ENCODE measurements at places on chromosomes 5 and 9.

- DNase-seq = no peak
Observed at GRCh38 chr5:115069087-115069968, 100.4 kb downstream of the TRIM36 start.

DNA sequence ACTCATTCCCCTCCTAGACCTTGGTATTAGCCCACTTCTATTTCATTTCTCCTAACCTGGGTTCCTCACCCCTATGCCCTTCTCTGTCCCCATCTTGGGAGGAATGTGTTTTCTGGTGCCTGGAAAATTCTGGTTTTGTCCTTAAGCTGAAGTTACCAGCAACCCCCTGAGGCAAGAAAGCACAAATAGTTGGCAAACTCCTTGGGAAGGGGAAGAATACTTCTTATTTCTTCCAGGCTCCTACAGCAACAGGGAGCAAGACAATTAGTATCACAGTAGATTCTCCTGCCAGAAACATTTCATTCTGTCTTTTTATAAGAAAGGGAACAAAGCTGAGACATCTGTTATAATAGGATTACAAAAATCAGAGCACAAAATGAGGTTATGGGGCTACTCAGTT lies 142.5 kb downstream of the SNCAIP start:
- DNase-seq = no peak

DNA sequence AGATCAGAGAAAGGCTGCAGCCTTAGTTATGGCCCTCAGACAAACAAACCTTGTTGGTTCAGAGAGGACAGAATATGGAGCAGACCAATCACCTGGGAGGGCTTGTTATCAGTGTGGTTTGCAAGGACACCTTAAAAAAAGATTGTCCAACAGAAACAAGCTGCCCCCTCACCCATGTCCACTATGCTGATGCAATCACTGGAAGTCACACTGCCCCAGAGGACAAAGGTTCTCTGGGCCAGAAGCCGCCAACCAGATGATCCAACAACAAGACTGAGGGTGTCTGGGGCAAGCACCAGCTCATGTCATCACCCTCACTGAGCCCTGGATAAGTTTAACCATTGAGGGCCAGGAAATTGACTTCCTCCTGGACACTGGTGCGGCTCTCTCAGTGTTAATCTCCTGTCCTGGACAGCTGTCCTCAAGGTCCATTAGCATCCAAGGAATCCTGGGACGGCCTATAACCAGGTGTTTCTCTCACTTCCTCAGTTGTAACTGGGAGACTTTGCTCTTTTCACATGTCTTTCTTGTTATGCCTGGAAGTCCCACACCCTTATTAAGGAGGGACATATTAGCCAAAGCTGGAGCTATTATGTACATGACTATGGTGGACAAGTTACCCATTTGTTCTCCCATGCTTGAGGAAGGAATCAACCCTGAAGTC lies 36.9 kb upstream of the TBCA start:
- no peak for DNase-seq

DNA sequence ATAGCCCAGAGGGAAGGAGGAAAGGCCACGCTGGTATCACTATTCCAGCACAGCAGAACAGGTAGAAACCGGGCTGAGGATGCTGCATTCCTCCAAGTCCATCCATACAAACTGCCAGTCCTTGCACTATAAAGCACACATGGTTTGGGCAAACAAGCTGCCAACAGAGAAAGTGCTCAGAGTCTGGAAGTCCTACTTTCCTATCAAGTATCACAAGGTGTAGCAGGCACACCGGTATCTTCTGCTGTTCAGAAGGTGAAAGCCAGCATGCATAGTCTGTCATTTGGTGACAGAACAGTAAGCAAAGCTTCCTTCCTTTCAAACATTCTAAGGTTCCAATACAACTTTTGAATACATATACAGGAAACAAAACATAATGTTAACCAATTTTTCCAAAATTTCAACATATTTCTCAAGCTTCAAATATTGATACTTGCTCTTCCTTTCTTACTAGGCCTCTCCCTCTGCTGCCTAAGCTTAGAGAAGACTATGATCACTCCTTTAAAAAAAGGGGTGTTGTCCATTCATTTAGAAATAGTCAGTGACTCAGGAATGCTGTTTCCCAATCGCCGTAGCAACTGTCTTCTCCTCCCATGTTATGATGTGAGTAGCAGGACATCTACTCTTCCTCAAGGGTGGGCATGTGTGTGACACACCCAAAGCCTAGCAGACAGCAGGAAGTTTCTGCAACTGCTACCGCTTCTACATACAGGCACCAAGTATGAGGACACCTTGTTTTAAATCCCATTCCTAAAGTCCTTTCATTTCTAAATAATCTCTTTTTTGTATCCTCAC lies 14.7 kb downstream of the DIAPH1 start:
- DNase-seq = no peak

DNA sequence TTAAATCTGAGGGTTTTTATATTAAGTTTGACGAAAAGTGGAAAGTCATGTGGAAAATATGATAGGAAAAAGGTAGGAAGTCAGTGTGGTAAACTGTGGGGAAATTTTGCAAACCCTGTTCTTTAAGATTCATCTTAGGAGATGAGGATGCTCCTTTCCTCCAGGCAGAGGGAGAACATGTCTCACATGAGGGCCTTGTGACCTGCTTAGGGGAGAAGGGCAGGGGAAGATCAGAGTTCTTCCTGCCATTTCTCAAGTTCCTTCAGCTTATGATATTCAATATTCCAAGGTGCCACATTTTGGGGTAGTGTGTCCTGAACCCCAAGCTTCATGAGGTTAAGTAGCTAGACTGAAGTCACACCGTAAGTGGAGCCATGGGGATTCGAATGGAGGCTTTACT lies 53.7 kb downstream of the MAPKAP1 start:
- DNase-seq = no peak

- DNase-seq = no peak
Observed at GRCh38 chr9:116493183-116493860, 193.8 kb upstream of the TRIM32 start.

- no peak for DNase-seq
Observed at GRCh38 chr5:139725073-139725830, 70.4 kb upstream of the PSD2 start.

- no peak for DNase-seq
Observed at GRCh38 chr5:51394609-51395008, 11.4 kb downstream of the ISL1 start.

DNA sequence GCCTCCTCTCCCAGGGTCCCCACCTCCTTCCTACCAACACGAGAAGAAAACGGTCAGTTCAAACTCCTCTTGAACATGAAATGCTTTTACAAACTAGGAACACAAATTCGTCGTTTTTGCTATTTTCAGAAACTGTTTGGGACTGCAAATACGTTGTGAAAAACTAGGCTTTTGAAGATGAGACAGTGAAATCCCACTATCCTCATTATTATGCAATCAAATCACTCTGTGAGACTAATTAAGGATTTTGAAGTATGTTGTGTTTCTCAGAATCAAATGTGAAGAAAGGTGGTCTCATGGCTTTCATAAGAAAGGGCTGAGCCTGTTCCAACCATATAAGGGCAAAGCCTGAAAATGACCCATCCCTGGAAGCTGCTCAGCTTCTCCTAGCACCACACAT lies 33.2 kb downstream of the CDH6 start:
- no peak for DNase-seq

- DNase-seq = no peak
Observed at GRCh38 chr5:141832131-141832530, 46.1 kb downstream of the PCDH1 start.

GRCh38 chr9:89723469-89724100 lies 118.8 kb downstream of the GADD45G start:
- DNase-seq = peak; percentile 64

- DNase-seq = no peak
Observed at GRCh38 chr5:143506836-143507552, 103.5 kb upstream of the NR3C1 start.

DNA sequence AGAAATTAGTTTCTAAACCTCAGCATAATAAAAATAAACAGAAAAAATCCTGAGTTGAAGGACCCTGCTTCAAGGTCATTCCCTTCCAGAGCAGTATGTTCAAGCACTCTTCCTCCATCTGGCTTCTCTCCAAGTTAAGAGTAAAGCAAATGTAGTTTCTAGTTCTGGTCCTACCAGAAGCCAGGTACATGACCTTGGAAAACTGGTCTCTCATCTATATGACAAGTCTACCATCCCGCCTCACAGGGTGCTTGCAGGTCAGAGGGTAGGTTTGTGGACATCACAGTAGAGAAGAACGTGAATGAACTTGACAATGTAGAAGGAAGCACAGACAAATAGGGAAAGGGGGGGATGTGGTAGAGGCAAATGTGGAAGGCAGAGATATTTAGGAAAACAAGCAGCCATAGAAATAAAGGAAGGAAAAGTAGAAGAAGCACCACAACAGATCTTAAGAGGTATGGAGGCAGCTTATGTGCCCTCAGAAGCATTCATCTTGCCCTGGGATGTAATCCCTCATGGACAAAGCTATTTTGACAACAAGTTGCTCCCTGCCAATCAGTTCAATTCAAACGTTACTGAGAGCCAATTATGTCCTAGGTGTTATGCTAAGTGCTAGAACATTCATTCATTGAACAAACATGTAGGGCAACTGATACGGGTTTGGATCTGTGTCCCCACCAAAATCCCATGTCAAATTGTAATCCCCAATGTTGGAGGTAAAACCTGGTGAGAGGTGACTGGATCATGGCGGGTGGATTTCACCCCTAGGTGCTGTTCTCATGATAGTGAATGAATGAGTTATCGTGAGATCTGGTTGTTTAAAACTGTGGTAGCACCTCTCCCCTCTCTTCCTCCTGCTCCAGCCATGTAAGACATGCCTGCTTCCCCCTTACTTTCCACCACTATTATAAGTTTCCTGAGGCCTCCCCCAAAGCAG lies 23.7 kb upstream of the CTNNAL1 start:
- DNase-seq = no peak

DNA sequence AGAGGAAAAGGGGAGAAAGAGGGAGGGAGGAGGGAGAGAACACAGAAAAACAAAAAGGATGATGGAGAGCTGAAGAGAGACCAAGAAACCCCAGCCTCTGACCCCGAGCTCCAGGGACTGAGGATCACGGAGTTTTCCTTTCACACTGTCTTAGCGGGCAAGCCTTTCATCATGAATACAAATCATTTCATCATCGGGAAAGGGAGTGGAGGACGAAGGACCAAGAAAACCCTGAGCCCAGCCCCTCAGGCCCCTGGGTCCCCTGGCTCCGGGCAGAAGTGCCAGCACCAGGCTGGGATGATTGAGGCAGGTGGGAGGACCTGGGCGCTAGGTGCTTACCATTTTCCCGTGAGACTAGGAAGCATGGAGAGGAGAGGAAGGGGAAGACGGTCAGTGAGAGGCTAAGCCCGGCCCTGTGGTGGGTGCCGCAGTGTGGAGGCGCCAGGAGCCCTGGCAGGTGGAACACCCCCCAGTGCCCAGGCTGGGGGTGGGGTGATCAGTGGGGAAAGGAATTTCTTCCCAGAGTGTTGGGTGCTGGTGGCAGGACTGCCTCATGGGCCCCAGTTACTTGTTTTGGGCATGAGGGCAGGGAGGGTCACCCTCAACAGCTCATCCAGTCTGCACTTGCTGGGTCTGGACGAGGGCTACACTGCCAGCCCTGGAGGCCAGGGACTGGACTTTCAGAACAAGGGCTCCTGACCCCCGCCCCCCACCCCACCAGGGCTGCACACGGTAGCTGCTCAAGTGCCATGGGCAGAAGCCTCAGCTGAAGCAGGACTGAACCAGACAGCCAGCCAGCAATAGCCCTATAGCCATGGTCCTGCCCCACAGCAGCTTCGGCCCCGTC lies 49.0 kb upstream of the SARDH start:
- DNase-seq = no peak

DNA sequence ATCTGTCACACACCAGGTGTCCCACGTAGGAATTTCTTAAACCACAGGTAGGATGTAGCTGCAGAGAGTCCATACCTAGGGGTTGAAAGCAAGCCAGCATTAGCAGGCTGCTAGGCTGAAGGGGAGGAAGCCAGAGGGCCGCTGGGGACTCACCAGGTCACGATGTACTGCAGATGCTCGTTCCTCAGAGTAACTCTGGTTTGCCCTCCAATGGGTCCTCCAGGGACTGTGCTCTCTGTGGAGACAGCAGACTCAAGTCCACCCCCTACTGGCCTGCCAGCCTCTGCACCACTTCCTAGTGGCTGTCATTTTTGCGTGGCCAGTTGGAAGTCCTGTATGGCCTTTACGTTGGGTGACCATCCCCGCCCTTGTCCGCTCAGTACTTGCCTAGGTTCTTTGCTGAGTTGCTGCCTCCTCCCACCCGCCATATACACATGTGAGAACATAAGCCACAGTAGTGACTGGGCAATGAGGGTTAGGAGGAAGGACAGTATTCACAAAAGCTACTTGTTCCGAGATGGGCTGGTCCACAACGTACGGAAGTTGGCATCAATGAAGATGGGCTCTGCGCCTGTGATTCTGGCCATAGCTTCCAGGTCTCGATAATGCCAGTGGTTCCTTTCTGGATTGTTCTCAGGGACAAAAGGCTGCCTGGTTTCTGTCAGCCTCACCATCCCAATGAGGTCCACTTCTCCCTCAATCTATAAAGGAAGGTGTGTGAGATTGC lies 4.1 kb downstream of the RPL7A start:
- DNase-seq = no peak

GRCh38 chr5:176531902-176532493 lies 5.2 kb downstream of the RNF44 start:
- DNase-seq = no peak

DNA sequence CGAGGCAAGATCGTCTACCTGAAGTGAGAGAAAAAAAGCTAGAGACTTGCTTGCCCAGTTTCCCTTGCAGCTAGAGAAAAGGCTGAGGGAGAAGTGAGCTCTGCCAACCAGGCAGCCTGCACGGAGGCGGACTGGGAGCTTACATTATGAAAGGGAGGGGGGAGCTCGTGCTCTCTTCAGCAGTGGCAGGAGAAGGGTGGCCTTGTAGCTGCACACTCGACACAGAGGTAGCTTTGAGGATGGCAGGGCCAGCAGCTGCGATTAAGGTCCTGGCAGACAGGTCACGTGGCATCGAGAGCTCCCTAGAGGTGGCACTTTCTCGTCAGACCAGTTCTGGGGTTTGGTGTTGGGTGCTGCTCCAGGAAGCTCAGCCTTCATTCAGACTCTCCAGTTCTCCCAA lies 26.7 kb downstream of the APBA1 start:
- DNase-seq = no peak

GRCh38 chr9:4262735-4263141 lies 37.1 kb downstream of the GLIS3 start:
- peak; percentile 34 for DNase-seq

- peak; percentile 8 for DNase-seq
Observed at GRCh38 chr5:2761921-2762488, 10.5 kb upstream of the IRX2 start.

DNA sequence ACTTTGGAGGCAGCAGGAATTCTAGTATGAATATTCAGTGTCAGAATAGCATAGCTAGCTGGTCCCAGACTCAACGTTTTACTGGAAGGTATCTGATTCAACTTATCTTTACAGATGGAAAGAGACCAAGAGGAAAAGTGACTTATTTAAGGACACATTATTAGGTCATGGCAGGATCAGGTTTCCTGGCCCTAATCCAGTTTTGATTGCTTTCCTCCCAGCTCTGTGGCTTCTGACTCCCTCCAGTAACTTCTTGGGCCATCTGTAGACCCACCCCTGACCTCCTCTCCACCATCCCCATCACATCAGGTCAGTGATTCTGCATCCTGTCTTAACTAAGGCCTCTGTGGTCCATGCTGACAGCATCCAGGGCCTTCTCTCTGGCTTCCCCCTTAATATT lies 38.4 kb downstream of the SH3TC2 start:
- no peak for DNase-seq

Measured in NCI-H2171 (cell line).